Stimulated activated CD8-positive, alpha-beta memory T cell treated with anti-CD3 and anti-CD28 coated beads, Interleukin-2, amount 100 ng/mL, for 1 hour (primary cell): ENCODE measurements at places on chromosomes 7 and 10.

DNA sequence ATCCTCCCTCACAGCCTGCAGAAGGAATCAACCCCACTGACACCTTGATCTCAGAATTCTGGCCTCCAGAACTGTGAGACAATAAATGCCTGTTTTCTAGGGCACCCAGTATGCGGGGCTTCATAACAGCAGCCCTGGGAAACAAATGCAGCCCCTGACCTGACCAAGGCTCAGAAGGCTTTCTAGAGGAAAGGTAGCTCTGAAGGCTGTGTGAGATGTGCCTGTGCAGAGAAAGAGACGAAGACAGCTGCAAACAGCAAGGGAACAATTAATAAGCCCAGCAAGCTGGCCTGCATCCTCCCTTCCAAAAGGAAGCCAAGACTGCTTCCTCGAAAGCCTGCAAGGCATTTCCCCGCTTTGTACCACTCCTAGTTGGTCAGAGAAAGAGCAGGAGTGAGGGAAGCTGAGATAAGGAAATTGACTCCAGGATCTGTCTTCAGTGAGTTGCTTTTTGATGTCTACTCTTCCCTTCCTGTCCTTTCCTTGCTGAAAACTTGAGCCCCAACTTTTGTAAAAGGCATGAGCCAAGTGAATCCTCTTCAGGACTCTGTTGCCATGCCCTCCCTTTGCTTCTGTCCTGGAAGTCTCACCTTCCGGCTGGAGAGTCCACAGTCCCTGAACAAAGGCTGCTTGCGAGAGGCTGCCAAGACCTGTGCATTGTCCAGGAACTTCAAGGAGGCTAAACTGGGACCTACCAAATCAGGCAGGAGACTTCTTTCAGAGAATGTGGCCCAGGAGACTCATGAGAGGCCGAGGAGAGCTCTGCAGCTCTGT is 71.2 kb upstream of the ARID5B start:
- no peak for DNase-seq

DNA sequence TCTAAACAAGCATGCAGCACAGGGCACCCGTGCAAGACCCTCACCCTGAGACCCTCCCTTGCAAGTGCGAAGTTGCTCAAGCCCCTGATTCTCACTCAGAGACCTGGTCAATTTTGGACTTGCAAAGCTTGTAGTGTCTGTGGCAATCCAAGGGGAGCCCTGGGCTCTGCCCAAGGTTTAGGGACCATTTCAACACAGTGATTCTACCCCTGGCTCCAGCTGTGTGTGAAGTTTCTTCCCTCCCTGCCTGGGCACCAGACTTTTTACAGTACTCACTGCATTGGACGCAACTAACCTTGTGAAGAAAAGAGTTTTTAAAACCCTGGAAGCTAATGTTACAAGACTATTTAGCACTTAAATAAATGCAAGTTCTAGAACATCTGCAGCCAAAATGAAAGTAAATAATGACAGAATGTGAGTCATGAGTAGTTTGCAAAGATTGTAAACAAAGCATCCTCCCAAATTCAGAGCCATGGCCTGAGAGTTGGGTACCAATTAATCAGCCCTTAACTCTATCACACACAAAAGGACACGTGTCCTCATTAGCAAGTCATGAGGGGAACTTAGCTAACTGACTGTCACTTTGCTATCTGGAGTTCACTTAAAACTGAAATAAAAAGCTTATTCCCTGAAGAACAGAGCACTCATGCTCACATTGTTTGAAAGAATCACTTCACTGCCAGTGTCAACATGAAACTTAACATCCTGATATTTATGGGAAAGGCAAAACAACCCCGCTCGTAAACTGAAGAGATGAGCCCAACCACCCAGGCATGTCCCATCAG is 48.1 kb downstream of the RGS10 start:
- no peak for DNase-seq

DNA sequence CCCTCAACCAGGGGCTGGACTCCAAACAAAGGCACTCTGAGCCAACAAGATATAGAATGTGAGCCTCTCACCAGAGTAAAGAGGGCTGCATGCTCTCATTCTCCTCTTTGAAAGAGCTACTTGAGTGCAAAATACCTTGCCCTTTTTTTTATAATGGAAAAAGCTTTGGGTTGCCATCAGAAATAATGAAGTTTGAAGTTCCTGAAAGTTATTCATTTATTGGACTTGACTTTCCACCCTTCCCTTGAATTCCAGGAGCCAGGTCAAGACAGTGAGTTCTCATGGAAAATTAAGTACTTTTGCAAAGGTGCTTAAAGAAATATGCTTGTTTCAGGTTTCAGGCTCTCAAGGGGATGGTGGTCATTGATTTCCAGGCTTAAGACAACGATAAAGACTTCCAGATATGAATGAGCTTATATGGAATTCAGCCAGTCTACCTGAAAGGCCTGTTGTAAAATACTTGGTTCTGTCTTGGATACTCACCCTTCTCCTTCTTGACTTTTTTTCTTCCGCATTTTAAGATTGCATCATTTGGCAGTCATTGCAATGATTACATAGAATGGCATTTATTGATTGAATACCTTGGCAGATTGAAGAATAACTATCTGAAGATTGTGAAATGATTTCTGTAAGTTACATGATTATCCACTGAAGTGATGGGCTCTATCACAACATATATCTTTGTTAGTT is 696.4 kb downstream of the INHBA start:
- DNase-seq = no peak

DNA sequence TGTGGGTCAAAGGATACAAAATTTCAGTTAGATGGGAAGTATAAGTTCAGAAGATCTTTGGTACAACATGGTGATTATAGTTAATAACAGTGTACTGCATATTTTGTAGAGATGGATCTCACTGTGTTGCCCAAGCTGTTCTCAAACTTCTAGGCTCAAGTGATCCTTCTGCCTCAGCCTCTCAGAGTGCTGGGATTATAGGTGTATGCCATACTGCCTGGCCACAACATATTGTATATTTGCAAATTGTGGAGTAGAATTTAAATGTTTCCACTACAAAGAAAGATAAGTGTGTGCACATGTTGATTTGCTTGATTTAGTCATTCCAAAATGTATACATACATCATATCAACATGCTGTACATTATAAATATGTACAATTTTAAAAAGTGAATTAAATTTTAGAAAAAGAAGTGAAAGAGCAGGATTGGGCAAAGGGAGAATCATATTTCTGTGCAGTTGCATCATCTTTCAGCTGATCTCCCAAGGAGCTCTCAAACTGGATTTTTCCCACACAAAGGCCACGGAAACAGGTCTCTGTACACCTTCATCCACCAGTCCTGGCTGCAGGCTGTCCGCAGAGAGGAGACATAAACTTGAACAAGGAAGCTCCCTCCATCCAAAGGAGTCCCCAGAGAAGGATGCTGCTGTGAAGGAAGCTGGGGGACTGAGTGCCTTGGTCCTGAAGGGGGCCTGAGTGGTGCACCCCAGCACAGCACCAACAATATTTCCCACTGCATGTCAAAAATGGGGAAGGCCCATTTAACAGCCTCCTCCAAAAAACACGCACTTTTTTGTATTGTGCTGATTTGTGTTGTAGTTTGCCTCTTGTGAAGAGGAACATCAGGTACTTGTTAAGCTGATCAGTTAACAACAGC is 217.1 kb upstream of the GHITM start:
- no peak for DNase-seq

- DNase-seq = no peak
Measured at GRCh38 chr7:149728491-149729375, 44.7 kb downstream of the ZNF467 start.

DNA sequence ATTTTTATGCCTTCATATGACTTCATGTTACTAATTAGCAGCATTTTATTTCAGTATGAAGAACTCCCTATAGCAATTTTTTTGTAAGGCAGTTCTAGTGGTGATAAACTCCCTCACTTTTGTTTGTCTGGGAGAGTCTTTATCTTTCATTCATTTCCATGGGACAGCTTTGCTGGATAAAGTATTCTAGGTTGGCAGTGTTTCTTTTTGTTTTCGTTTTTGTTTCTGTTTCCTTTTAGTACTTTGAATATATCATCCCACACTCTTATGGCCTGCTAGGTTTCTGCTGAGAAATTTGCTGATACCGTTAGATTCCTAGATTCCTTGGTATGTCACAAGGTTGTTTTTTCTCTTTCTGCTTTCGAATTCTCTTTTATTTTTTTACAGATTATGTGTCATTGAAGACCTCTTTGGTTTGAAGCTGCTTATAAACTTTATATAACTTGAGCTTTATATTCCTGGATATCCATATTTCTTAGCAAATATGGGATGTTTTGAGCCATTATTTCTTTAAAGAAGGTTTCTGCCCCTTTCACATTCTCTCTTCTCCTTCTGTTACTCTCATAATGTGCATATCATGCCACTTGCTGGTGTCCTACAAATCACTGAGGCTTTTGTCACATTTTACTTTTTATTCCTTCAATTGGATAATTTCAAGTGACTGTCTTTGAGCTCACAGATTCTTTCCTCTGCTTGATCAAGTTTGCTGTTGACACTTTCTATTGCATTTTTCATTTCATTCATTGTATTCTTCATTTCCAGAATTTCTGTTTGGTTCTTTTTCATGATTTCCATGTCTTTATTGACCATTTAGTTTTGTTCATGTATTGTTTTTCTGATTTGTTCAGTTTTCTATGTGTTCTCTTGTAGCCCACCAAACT is 28.9 kb upstream of the AHR start:
- DNase-seq = no peak

- DNase-seq = no peak
Measured at GRCh38 chr10:109892931-109893330, 30.4 kb downstream of the XPNPEP1 start.

GRCh38 chr7:142478479-142479220 is 220.8 kb upstream of the PRSS58 start:
- DNase-seq = no peak

DNA sequence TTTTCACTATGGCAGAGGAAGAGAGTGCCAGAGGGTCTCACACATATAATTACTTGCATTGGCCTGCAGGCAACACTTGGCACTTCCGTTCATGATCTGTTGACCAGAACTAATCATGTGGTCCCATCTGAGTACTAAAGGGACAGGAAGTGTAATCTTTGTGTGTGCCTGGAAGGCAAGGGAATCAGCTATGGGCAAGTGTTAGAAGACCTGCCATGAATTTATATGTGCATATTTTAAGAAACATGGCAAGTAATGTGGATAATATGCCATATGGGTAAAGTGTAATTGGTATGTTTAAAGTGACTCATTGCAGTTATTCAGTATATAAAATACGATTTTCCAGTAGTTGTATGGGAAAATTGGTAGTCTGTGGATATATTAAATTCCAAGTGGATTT is 46.1 kb downstream of the CCSER2 start:
- no peak for DNase-seq

GRCh38 chr7:6320791-6321190 is 48.4 kb upstream of the CYTH3 start:
- no peak for DNase-seq

DNA sequence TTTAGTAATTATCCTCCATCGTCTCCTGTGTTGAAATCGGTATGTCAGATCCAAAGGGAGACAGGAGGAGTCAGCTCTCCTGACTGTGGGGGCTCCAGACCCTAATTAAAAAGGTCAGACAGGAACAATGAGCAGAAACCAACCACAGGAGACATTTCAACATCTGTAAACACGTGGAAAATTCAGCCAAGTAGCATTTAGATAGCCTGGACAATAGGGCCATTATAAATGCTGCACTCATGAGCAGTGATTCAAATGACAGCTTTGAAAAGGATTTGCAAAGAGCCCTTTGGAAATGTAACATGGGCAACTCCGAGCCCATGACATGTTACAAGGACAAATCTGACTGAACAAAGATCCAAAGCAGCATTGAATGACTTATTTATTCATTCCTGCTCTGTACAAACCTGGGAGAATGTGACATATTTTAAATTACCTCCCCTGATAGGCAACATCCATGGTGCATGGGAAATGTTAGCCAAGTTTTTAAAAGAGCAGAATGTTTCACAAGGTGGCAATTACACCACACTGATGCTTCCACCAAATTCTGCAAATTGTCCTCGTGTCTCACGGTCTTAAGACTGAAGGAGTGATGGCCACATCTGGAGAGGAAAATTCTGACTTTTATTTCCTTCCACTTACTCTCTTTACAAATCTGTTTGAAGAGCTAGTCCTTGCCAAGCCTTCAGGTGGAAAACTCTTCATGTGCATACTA is 113.3 kb upstream of the KMT2E start:
- DNase-seq = no peak

DNA sequence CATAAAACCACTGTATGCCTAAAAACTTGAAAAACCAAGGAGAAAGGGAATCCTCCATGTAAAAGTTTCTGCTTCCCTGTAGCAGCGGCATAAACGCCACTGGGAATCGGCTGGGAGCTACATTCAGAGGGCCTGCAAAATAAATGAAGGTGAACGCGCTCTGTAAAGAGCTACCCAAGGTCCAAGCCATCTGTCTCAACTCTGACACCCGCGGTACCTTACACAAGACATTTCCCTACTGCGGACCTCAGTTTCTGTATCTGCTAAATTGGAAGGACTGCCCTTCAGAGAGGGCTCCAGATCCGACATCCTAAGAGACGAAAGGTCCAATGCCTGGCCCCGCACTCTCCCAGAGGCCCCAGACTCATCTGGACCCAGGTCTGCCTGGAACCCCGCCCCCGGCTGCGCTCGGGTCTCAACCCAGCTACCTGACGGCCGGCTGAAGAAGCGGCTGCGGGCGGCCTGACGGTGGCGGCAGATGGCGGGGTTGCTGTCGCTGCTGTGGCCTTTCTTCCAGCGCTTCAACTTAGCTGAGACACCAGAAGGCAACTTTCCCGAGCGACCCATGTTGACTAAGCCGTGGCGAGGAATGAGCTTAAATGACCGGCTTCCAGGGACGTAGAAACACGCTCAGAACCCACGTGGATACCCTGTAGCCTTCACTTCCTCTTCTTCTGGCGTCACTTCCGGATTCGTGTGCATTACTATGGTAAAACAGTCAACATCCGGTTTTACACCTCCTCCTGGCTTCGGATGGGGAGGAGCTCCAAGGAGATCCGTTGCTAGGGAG is at the start of gene RRP12:
Gene RRP12 (minus strand): TSS at position 676 of the 790 bp plus-strand sequence. CDS start 109 bp downstream, at position 567.
- DNase-seq = peak; percentile 69

- DNase-seq = no peak
Measured at GRCh38 chr10:32446536-32447406, 831 bp downstream of the CCDC7 start.

DNA sequence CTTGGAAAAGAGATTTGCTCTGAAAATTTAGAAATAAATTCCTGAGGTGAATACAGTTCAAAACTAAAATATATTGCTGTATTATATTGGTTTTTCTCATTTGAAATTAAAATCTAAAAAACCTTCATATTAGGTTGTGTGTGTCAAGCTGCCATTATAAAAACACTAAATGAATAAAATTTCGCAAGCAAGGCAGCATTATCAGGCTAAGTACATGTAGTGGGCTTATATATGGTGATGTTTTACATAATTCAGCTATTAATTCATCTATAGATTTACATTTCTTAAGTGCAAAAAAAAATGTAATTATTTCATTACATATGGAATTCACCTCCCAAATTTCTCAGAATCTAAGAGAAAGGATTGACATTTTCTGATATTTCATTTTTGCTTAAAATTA is 5.3 kb downstream of the MEOX2 start:
- no peak for DNase-seq

DNA sequence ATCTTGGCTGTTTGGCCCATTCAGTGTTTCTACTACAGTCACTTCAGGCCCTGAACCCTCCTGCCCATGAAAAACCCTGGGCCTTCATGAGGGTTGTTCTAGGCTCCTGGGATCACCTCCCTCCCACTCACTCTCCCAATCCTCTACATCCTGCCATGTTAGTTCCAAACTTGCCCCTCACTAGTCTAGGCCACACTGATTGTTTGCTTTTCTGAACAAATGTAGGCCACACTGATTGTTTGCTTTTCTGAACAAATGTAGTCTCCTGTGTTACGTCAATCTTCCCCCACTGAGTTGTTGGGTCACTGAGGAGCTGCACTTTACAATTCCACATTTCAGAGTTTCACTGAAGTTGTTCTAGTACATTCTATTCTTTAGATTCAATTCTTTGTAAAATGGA is 5.3 kb upstream of the ALDH18A1 start:
- DNase-seq = no peak
